ENCODE measurements at places on chromosomes 6 and 20.

DNA sequence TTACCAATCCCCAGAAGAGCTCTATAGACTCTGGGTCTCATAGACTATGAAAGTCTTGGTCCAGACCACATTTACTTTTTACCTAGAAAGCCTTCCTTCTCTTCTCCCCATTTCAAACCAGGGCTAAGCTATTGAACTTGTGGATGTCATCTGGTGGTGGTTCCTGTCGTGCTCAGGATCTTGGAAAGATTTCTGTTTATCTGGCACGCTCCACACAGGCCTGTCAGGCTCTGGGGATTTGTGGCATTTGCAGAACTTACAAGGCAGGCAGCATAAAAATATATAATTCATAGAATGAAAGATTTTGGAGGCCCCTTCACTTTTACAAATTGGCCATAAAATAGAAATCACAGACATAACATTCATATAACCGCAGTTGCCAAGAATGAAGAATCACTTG is 188.1 kb downstream of the UST start:
- peak; percentile 72 for DNase-seq

DNA sequence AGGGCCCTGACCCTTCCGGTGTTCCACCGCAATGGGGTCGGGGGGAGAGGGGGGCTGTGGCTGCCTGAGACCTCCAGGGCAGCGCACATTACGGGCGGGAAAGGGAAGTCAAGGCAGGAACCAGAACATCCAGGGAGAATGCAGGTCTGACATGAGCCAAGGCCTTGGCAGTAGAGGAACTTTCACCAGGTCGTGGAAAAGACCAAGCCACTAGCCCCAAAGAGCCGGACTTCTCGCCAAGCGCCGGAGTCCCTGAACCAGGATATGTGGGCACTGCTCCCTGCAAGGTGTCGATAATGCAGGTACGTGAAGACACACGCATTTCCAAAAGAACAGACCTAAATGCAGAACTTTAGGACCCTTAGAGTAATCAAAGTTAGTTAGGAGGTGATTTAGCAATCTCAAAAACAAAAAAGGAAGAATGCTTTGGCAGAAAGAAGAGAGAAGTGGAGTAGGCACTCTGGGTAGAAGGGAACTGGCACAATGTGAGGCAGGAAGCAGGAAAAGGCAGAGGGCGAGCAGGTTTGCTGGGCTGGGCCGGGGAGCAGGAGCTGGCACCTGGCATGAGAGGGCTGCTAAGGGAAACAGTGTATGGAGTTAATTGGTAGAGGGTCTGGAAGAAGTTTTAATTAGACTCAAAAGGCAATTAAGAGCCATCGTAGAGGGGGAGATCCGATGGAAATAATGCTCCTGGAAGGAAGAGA is 14.3 kb downstream of the POU3F2 start:
- no peak for DNase-seq

DNA sequence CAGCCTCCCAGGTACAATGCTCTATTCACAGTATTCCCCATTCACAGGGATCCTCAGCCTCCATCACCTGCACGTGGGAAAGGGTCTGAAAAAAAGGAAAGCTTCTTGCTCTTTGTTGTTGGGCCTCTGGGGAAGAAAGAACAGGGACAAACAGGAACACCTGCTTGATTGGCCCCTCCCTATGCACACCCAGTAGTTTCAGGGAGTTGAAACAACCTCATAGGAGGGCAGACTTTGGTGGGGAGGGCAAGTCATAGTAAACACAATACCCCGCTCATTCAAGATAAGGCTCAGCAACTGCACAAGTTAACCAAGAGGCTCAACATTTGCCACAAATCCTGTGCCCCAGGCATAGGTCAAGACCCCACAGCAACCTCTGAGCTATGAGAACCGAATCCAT is 1.7 kb downstream of the GHRH start:
- DNase-seq, result no peak

GRCh38 chr6:36556281-36556680 is 9.0 kb upstream of the STK38 start:
- no peak for DNase-seq

DNA sequence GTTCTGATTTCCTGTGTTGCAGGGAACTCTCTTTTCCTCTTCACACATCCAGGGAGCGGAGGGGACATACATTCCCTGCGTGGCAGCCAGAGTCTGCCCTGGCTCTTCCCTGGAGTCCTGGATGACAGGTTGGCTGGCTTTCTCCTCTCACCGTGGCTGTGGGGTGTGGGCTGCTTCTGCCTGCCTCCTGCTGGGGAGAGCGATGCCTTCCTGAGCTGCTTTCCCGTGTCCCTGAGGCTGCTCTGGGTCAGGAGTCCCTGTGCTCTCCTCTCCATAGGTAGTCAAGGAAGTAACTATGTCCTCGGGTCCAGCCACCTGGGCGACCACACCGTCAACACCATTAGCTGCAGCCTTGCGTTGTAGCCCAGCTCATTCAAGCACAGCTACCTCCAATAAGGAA is 451.7 kb downstream of the QKI start:
- DNase-seq, result no peak

- peak; percentile 51 for DNase-seq
Observed at GRCh38 chr6:148868314-148868713, 121.5 kb downstream of the UST start.

DNA sequence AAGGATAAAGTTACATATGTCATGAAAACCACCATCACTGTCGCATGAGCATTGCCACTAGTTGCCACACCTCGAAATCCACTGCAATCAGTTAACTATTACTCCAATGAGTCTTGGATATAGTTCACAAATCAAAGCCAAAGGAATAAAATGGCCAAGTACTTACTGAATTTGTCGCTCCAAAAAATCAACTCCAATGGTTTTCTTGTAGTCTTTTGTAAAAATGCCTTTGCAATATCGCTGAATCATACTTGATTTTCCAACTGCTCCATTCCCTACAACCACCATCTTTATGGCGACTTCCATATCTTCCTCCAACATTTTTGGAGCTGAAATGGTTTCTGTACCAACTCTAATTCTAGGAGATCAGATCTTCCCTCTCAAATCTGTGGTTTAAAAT is 12.0 kb downstream of the RAB23 start:
- DNase-seq, result no peak

GRCh38 chr6:89035252-89036101 is 45.1 kb upstream of the PNRC1 start:
- peak; percentile 99 for DNase-seq

GRCh38 chr6:32252331-32253009 is 28.6 kb upstream of the NOTCH4 start:
- no peak for DNase-seq

DNA sequence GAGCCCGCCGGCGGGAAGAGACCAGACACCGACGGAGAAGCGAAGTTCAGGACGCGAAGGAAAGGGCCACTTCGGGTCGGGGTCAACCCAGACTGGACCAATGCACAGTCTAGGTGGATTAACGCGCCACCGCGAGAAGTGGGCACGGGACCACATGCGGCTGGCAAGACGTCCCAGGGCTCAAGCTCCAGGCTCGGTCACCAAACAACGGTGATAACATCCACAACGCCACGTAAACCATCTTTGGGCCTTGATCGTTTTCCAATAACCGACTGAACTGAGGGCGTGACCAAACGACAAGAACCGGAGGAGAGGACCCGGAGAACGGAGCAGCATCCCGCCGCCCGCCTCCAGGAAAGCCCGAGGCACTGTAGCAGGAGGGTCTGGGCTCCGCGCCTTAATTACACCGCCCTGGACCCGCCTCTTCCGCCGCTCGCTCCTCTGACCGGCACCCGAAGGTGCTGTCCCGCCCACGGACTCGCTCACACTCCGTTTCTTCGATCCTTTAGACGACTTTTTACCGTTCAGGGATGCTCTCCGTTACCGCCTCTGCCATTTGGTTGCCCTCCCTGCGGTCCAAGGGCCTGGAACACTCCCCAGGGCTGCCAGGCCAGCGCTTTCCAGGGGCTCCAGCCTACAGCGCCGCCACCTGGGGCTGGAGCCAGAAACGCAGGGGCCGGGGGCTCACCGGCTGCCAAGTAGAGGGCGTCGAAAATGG is 44.1 kb downstream of the DPPA5 start:
- DNase-seq, result peak; percentile 45

GRCh38 chr6:154570505-154570904 is 60.0 kb upstream of the CNKSR3 start:
- no peak for DNase-seq

DNA sequence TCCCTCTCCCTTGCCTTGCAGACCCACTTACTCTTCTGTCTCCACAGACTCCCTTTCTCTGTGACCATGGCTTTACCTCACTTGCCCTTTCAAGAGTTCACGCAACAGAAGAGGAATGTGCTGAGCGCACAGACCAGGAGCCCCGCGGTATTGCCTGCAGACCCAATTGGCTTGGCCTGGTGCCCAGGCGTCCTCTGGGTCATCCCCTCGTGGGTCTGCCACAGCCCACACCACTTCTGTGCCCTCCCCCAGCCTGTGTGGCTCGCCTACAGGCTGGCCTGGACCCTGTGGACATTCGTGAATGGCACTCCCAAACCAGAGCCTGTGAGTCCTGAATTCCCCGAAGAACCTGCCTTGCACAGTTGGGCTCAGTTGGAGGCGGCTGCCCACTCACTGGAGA is 15.3 kb upstream of the NINL start:
- no peak for DNase-seq

- no peak for DNase-seq
Observed at GRCh38 chr20:63544241-63544957, 3.1 kb downstream of the SRMS start.

GRCh38 chr6:43506171-43506570 is 4.0 kb downstream of the LRRC73 start:
- no peak for DNase-seq

GRCh38 chr6:162005372-162005771 is 722.2 kb downstream of the PRKN start:
- DNase-seq, result no peak

DNA sequence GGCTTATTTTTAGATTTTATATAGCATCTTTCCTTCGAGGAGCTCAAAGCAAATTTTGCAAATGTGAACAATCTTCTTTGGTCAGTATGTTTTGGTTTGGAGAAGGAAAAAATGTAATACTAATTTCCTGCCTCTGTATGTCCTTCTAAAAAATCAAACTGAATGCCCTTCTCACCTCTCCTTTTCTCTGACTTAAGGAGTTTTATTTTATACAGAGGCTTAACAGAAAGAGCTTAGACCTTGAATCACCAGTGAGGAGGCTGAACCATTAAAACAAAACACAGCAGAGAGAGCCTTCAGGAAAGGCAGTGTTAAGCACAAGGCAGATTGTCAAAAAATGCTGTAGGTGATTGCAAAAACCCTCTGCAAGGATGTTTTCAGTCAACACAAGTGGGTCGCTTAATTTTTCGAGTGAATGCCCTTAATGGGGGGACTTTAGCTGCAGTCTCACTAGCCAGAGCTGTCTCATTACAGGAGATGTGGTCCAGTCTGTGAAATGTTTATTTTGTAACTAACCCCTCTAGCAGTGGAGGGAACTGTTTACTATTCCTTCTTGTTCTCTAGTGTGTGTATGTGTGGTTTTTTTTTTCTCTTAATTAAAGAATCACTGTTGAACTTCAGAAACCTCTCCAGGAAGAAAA is 481.3 kb upstream of the CITED2 start:
- peak; percentile 74 for DNase-seq

DNA sequence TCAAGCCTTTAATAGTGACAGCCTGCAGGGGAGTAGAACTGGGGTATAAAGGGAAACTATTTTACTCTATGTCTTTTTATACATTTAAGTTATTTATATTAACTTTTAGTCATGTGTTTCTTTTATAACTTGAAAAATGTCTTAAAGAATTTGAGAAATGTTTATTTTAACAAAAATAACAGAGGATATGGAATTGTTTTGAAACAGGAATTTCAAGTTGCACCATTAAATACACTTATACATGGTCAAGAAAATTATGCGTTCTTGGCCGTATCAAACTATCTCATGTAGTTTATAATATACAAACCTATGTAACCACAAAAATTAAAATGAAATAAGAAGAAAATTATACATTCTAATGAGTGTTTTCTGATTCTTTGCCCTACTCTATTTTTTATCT is 282.7 kb downstream of the GRIK2 start:
- DNase-seq, result no peak

DNA sequence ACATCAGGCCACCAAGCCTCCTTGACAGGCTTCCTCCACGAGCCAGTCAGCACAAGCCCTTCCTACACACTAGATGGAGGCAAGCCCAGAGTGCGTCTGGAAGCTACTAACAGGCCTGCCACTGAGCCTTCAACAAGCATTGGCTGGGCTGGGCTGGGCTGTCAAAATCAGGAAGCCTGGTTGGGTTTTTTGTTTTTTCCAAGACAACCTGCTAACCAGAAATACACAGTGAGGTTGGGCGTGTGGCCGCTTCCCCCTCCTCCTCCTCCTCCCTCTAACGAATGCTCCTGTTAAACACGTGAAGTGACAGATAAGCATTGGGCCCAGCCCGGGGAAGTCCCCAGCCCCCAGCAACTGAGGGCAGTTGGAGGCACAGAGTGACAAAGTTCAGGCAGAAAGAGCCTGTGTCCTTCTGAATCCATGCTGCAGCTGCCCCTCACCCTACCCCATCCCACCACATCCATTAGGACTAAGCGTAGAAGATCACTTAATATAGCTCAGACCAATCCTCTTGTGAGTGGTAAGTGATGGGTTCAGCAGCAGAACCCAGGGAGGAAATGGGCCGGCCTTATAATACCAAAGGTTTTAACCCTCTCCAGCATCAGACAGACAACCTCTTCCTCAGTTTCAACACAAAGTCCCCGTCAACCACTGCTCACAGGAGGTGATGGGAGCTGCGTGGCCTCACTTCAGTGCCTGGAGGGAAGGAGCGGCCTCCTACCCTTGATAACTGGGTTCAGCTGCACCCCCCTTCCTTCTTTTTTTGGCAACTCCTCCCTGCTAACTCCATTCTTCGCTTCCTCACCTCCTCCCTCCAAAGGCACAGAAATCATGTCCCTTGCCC is 1.1 kb downstream of the NFATC2 start:
- DNase-seq, result peak; percentile 78

GRCh38 chr6:41600499-41601247 is 37.6 kb upstream of the MDFI start:
- no peak for DNase-seq

DNA sequence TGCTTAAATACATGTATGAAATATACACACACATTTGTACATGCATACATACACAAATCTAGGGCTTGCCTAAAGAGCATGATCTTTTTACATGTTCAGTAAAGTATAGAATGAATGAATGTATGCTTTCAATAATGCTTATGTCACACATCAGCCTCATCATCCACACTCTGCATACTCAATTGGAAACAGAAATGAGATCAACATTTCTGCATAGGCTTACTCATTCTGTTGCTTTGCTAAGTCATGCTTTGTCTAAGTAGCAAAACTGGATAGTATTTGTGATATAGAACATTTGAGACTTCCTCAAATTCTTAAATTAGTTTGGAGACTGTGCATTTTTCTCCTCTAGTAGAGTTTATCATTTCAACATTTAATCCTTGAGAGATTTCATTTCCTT is 343.3 kb downstream of the ADGRB3 start:
- no peak for DNase-seq

- no peak for DNase-seq
Observed at GRCh38 chr20:3013771-3014170, 29.7 kb upstream of the GNRH2 start.

GRCh38 chr6:40955178-40955545 is 83.9 kb downstream of the UNC5CL start:
- DNase-seq, result no peak

- DNase-seq, result no peak
Observed at GRCh38 chr6:90490030-90490716, 96.7 kb downstream of the MAP3K7 start.

GRCh38 chr6:35601331-35602132 is 87.2 kb downstream of the FKBP5 start:
- peak; percentile 83 for DNase-seq

GRCh38 chr6:114040871-114041270 is 69.9 kb upstream of the HDAC2 start:
- peak; percentile 34 for DNase-seq

- no peak for DNase-seq
Observed at GRCh38 chr6:80667006-80667405, 560.5 kb downstream of the BCKDHB start.

Data from AG10803 (cell line).